GM12891 (cell line): ENCODE measurements at places on chromosomes 2 and 18.

GRCh38 chr2:97816411-97816810 lies 103.0 kb downstream of the ZAP70 start:
- no peak for DNase-seq

DNA sequence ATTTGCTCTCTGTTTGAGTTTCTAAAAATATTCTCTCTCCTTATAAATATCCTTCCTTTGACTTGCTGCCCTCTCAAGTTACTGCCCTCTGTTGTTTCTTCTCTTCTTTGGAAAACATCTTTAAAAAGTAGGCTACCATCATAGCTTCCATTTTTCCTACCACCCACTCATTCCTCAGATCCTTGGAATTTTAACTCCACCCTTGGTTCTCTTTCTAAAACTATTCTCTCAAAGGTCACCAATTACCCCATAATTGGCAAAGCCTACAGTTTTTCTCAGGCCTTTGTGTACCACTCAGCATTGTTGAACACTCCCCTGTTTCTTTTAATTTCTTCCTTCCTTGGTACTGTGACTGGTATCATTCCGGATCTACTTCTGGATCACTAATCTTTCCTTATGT lies 43.0 kb upstream of the ITGAV start:
- no peak for DNase-seq

DNA sequence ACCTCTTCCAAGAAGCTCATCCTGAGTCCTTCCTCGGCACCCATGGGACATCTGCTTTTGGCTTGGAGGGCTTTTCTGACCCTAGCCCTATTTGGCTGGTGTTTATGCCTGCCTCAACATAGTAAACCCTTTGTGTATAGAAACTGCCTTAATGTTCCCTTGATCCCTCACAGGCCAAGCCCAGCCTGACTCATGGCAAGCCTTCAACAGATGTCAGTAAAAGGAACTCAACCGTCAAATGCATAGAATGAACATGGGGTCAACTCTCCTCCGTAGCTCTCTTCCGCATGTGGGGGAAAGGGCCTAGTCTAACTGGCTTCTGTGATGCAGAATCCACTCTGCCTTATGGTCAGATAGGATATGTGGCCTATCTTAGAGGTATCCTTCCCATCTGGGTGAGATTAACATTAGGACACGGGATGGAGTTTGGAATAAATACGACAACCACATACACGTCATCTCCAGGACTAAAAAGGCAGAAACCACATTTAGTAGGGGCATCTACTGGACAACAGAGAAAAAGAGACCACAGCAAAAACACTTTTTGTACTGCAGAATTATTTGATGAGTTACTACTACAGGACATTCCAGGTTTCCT lies 2.5 kb upstream of the NPAS2 start:
- DNase-seq, result no peak

GRCh38 chr18:35740656-35741055 lies 159.1 kb downstream of the GALNT1 start:
- no peak for DNase-seq

DNA sequence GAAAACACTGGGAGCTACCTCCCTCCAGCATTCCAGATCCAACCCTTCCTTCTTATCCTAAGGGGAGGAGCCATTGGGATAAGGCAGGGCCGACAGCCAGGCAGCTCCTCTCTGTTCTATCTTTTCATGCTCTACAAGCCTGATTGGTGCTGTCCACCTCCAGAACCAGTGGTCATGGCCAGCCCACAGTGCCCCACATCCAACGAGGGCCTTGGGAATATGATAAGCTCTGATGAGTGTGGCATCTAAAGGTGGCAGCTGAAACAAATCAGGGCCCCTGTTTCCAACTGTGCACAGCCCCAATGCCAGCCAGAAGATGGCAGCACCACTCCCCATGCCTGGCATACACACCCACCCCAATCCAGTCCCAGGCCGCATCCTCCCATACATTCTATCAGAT lies 329.3 kb downstream of the C1D start:
- no peak for DNase-seq

- DNase-seq, result no peak
These were observed 49.5 kb downstream of the ANTXR1 start for GRCh38 chr2:69062307-69062962.

- no peak for DNase-seq
These were observed 54.2 kb upstream of the ADAM23 start for GRCh38 chr2:206389164-206389563.

DNA sequence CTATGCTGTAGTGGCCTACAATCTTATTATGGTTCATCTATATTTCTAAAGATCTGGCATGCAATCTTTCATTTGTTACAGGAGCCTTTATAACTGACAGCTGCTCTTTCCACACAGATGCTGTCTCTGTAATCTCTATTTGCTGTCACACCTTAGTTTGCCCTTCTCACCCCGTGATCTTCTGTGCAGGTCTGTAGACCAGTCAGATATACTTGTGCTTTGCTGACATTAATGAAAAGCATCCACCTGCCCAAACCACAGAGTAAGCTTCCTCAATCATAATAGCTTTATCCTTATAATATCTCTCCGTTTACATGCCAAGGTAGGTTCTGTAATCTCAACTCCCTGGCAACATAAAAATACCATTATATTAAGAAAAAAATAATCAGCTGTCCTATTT lies 122.4 kb downstream of the GRB14 start:
- no peak for DNase-seq

- DNase-seq, result no peak
These were observed 275.3 kb downstream of the RAD51AP2 start for GRCh38 chr2:17242813-17243485.

DNA sequence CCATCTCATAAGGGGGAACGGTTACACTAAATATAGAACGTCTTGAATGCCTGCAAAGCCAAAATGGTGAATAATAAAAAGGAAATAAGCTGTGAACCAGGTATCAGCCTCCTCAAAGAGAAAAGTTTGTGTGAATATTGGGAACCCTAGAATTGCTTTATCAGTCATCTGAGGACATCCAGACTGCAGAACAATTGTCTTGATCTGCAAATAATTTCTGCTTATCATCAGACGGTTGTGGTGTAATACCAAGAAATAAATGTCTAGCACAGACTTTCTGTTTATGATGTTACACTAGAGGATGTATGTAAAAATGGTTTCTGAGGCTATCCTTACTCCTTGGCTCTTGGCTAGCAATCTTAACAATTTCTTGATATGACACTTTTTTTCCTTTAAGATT lies 53.5 kb upstream of the SLC25A52 start:
- DNase-seq, result no peak

DNA sequence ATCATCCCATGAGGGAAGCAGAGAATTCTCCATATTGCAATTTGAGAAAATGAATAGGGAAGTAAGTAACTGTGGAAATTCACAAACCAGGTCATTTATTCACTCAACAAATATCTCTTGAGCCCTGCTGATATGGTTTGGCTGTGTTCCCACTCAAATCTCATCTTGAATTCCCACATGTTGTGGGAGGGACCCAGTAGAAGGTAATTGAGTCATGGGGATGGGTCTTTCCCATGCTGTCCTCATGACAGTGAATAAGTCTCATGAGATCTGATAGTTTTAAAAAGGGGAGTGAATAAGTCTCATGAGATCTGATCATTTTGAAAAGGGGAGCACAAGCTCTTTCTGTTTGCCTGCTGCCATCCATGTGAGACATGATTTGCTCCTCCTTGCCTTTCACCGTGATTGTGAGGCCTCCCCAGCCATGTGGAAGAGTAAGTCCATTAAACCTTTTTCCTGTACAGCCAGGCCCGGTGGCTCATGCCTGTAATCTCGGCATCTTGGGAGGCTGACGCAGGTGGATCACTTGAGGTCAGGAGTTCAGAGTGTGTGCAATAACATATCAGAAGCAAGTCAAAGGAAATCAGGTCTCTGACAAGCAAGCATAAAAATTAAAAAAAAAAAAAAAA lies 193.2 kb downstream of the NDUFA10 start:
- no peak for DNase-seq

GRCh38 chr2:183070942-183071844 lies 7.4 kb upstream of the DUSP19 start:
- no peak for DNase-seq

DNA sequence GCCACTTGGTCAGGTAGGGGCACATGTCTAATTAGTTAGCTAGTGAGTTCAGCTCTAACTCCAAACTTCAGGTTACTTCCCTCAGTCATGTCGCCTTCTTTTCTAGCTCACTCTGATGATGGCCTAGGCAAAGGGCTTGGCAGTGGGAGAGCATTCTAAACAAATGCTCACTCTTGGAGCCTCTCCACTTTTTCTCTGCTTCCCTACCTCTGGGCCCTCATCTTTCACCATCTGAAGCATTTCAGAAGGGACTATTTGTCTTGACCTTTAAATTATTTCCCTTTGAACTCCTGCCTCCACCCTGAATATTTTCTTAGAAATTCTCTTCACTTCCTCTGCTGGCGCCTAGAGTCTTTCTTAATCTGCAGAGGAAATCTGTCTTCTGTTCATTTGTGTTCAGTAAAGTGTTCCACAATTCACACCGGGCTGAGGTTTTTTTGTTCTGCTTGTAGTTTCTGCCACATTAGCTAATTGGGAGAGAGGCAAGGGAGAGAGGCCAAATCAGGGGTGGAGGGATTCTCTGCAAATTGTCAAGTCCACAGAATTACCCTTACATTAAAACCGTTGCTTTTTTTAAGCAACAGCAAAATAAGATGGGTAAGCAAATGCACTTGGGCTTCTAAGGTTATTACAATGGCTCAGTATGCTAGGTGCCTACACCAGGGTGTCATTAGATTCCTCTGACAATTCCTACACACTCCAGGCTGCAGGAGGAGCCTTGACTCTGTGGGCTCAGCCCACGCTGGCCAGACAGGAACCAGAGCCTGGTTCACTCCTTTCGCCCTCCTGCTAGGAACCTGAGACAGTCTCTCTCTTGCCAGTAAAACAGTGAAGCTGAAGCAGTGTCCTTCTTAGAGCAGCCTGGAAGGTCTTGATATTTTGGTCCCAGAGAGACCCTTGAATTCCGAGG lies 5.5 kb downstream of the MSGN1 start:
- DNase-seq, result no peak

DNA sequence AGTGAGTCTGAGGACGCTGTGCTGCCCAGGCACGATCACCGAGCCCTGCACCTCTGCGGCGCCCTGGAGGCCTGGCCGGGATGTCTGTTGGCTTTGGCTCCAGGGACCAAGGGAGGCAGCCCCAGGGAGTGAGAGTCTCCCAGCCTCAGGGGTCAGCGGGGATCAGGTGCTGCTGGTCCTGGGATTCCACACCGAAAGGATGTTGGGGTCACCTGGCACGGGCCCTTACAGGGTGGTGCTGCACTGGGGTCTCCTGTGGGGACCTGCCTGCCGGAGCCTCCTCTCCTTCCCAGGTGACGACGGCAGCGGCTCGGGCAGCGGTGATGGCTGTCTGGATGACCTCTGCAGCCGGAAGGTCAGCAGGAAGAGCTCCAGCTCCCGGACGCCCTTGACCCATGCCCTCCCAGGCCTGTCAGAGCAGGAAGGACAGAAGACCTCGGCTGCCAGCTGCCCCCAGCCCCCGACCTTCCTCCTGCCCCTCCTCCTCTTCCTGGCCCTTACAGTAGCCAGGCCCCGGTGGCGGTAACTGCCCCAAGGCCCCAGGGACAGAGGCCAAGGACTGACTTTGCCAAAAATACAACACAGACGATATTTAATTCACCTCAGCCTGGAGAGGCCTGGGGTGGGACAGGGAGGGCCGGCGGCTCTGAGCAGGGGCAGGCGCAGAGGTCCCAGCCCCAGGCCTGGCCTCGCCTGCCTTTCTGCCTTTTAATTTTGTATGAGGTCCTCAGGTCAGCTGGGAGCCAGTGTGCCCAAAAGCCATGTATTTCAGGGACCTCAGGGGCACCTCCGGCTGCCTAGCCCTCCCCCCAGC lies 30.5 kb downstream of the GPC1 start:
- DNase-seq, result no peak

DNA sequence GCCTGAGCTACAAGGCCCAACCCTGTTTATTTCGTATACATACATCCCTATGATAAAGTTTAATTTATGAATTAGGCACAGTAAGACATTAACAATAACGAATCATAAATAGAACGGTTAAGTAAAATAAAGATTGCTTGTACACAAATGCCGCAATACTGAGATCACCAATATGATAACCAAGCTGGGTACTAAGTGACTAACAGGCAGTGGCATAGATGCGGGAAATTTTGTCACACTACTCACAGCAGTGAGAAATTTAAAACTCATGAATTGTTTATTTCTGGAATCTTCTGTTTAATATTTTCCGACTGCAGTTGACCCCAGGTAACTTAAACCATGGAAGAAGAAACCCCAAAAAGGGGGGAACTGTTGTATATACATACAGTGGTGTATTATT lies 33.4 kb downstream of the NEURL3 start:
- no peak for DNase-seq

DNA sequence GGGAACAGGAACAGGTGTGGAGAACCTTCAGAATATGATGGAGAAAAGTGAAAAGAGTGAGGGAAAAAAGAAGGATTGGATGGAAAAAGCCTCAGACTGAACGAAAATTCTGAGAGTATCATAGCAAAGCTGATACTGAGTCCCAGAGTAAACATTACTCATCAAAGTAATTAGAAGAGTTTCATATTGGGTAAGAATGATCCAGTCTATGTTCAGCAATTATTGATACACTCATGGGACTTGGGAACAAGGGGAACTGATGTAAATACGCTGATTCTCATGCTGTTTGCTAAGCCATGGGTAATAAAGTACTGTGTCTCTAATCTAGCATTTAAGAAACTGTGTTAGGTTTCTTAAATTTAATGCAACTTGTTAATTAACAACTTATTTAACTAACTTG lies 219.9 kb upstream of the NOL4 start:
- no peak for DNase-seq

DNA sequence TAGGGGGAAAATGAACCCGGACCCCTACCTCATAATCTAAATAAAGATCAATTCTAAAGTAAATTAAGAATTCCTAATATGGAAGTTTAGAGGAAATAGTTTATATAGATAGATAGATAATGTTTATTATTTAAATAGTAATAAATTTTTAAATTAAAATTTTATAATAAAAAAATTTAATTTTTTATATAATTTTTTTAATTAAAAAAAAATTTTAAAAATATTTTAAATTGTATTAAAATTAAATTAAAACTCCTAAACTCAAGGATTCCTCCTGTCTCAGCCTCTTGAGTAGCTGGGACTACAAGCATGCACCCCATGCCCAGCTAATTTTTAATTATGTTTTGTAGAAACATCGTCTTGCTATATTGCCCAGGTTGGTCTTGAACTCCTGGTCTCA lies 186.9 kb upstream of the VRK2 start:
- no peak for DNase-seq

DNA sequence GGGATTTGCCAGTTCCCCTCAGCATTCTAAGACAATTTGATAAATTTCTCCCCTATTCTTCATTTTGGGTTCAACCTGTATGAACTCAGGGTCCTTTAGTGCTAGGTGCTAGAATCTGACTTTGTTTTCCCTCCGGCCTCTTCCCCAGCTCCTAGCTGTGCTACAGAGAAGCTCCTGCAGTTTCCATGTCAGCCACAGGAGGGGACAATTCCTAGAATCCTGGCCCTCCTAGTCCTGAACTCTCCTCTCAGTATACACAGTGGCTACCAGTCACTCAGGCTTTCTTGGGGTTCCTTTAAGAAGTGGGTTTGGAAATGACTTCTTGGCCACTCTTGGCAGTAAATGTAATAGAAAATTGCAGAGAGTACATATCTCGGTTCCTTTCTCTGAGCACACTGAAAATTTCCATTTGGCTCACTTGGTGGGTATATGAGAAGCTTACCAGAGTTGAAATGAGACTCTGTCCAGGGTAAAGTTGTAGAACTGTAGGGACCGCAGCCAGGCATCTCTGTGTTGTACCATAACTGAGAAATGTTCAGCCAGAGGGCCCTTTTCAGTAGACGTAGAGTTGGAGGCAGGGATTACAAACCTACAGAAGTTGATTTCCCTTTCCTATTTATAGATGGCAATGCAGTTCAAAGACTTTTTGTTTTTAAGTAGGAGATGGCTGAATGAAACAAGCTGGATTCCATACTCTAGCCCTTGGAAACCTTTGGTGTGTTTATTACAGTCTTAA lies 5.0 kb upstream of the CHST10 start:
- DNase-seq, result no peak

- no peak for DNase-seq
These were observed 67.5 kb downstream of the ZNF385B start for GRCh38 chr2:179793902-179794301.
